Activated CD4-positive, alpha-beta T cell treated with anti-CD3 and anti-CD28 coated beads, Interleukin-2, amount 50 U/mL, for 24 hours (primary cell): ENCODE measurements at places on chromosomes 5 and 9.
A peak's percentile ranks its signal among the peaks of the same experiment; 100 is the strongest.

DNA sequence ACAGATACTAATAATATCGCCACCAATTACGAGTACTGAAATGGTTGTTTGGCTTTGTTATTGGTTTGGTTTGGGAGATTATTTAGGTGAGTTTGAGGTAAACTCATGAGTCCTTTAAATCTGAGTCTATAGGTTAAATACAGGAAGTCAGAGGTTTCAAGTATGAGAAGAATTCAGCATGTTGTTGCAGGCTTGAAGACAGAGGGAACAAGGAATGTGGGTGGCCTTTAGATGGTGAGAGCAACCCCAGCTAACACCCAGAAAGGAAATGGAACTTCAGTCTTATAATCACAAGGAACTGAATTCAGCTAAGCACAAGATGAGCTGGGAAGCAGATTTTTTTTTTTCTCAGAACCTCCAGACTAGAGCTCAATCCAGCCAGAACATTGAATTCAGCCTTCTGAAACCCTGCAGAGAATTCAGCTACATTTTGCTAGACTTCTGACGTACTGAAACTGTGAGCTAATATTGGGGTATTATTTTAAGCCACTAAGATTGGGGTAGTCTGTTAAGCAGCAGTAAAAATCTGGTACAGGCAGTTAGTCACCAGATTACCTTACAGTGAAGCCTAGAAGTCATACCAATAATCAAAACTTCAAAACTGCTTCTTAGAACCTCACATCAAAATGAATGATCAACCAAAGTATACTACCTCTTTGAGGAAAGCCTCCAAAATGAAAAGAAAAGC lies 216.0 kb upstream of the PUM3 start:
- DNase-seq: no peak

DNA sequence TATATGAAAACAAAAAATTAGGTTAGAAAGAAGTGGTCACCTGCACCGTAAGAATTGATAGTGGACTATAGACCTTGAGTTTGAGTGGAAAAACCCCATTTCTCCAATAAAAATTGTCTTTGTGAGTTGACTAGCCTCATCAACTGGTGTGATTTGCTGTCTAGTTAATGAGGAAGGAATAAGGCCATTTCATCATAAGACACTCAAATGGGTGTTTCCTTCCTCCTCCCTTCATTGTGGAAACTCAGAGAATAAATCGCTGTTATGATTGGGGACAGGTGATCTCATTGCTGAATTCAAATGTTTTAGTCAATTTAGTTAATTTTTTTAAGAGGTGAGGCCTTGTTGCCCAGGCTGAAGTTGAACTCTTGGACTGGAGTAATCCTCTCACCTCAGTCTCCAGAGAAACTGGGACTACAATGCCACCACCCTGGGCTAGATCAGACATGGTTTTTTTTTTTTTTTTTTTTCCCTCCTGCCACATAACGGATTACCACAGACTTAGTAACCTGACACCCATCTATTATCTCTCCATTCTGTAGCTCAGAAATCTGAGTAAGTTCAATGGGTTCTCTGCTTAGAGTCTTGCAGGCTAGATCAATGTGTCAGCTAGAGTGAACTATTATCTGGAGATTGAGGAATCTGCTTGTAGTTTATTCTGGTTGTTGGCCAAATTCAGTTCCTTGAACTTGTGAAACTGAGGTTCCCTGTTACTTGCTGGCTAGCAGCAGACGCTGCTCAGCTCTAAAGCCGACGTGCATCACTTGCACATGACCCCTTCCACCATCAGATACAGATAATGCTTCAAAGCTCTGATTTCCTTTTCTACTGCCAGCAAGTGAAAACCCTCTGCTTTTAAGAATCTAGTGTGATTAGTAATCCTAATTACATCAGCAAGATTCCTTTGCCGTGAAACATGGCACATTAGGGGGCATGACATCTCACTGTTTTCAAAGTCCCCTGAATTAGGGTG lies 663.8 kb upstream of the CDH9 start:
- DNase-seq: no peak

- DNase-seq: no peak
Observed at GRCh38 chr5:16065831-16066230, 113.8 kb downstream of the MARCHF11 start.

GRCh38 chr5:67241326-67241725 lies 44.7 kb upstream of the CD180 start:
- no peak for DNase-seq

DNA sequence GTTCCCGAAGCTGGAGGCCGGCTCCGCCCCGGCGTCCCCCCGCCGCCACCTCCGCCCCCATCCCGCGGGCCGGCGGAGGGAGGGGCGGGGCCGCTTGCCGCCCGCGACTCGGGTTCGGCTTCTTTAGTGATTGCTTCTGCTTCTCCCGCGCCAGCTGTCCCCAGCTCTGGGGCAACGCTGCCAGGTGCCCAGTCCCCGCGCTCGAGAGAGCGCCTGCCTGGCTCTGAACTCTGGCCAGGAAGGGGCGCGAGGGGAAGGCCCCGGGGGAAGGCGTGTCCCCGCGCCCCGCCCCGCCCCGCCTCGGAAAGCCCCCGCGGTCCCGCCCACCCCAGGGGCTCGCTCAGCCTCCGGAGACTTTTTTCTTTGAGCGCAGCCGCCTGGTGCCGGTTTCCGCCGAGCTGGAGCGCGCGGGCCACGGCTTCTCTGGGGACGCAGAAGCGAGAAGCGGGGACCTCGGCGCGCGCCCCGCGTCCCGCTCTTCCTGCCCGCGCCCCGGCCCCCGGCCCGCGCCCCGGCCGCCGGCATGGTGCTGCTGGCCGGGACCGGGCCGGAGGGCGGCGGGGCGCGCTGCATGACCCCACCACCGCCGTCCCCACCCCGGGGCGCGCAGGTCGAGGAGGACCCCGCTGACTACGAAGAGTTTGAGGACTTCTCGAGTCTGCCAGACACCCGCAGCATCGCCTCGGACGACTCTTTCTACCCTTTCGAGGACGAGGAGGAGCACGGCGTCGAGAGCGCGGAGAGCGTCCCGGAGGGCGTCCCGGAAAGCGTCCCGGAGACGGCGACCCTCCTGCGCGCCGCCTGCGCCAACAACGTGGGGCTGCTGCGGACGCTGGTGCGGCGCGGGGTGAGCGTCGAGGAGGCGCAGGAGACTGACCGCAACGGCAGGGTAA lies at the start of gene ANKRD33B:
ANKRD33B (plus strand) TSS at position 126 of the 893 bp plus-strand sequence; CDS start at position 524, 398 bp downstream.
- peak; percentile 66 for DNase-seq

DNA sequence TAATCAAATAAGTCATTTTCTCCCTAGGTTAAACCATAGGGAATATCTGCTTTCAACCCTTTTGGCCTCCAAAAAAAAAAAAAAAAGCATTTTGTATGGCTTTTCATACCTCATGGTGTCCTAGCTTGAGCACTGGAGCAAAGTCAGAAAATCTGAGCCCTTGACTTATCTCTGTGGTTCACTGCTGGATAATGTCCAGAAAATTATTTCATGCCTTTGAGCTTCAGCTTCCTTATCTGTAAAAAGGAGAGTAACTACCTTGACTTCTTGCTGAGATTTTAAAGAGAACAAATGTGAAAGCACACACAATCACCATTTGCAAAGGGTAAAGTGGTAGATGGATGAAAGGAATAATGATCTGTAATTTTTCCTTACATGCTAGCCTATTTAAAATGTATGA lies 165.9 kb downstream of the ALDH1A1 start:
- DNase-seq: no peak

- no peak for DNase-seq
Observed at GRCh38 chr9:130938184-130938651, 829 bp downstream of the FIBCD1 start.

GRCh38 chr5:86878250-86878649 lies 260.5 kb downstream of the COX7C start:
- DNase-seq: no peak

GRCh38 chr5:173806270-173807035 lies 81.7 kb upstream of the CPEB4 start:
- DNase-seq: no peak

GRCh38 chr9:86700629-86701028 lies 246.7 kb downstream of the GAS1 start:
- no peak for DNase-seq

DNA sequence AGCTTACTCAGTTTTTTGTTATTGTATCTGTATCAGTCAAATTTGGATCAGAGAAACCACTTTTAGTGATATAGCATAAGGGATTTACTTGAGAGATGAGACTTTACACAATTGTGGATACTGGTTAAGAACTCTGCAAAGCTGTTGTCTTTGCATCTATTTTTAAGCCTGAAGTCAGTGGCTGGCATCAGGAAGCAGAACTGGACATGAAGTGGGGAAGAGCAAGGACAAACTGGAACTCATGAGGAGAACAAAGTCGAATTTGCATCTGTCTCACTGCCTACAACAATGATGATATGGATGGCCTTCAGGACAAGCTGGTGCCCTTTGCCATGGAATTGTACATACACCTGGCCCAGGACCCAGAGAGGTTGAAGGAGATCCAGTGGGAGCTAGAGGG lies 15.8 kb upstream of the MYORG start:
- no peak for DNase-seq

DNA sequence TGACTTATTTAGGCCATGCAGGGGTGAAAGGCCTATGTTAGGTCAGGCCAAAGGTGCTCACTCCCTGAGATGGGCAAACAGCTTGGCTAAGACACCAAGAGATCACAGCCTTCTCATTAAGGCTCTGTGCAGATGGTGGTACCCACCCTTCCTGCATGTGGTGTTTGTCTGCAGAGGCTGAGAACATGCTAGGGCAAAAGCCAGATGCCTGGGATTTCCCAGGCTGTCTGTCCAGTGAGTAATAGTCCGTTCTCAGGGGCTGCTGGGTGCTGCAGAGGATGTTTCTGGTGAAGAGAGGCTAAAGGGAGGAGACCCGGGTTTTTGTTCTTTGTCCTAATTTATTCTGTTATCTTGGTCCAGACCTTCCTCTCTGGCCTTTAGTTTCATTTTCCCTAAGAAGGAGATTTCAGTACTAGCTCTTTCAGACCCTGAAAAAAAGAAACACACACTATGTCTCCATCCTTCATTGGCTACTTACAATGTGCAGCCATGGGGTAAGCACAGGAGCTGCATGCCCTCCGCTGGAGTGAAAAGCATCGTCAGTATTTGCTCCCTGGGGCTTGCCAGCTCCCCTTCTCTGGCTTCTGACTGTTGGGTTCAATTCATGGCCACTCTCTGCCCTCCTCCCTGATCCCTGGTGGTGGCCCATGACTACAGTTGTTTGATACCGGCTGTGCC lies 23.4 kb upstream of the GLRA1 start:
- no peak for DNase-seq
